NCI-H1436 treated with DMSO at 0.1 percent for 48 hours (cell line): ENCODE measurements at places on chromosomes 4 and X.

GRCh38 chrX:76439188-76439587, 11.7 kb downstream of the MAGEE1 start:
- DNase-seq = no peak

- no peak for DNase-seq
These were observed 1.3 kb downstream of the LPAR4 start for GRCh38 chrX:78748846-78749245.

GRCh38 chr4:88981993-88982392, 75.0 kb downstream of the FAM13A start:
- DNase-seq = no peak

GRCh38 chrX:109614951-109615350, 10.0 kb downstream of the KCNE5 start:
- DNase-seq = no peak

DNA sequence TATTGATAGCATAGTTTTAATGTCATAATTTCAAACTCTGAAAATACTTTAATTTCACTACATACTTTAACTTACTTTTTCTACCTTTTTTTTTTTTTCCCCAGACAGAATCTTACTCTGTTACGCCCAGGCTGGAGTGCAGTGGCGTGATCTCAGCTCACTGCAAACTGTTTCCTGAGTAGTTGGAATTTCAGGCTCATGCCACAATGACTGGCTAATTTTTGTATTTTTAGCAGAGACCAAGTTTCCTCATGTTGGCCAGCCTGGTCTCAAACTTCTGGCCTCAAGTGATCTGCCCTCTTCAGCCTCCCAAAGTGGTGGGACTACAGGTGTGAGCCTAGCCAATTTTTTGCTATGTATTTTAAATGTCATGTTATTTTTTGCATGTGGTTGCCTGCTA, 741.6 kb downstream of the TRAM1L1 start:
- no peak for DNase-seq

GRCh38 chr4:10697086-10697485, 12.5 kb upstream of the CLNK start:
- no peak for DNase-seq

DNA sequence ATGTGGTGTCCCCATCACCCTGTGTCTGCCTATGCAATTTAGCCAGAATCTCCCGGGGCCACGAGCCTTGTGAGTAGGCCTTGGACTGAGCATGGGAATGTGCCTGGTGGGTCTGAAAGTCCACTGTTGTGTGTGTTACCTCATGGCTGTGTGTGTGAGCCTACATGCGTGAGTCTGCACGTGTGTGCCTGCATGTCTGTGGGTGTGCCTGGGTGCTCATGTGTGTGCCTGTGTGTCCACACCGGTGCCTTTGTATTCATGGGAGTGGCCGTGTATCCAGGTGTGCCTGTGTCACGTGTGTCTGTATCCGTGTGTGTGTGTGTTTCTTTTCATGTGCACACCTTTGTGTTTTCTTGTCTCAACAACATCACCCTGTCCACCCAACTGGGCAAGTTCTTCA, 14.2 kb downstream of the ATP5ME start:
- no peak for DNase-seq

- DNase-seq = no peak
These were observed 442 bp downstream of the NDUFB11 start for GRCh38 chrX:47143894-47144625.

DNA sequence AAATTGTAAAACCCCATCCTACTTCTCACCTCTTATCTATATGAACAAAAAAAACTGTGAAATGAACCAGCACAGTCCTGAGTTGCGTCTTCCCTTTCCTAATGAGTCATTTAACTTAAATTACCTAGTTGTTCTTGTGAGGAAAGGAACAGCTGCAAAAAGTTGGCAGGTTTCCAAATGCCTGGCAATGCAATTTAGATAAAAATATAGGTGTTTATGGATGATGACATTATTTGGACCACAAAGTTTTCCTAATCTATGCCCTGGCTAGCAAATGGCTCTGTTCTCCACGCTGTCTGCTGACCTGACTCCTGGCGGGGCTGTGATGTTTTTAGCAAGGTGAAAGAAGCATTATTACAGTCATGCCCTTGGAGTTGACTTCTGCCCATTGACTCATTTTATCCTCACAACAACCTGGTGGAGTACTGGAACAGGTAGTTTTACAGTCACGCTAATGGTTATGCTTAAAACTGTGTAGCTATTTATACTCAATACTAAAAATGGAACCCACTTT, 29.8 kb upstream of the RELL1 start:
- no peak for DNase-seq

- DNase-seq = no peak
These were observed 78.2 kb upstream of the LHFPL1 start for GRCh38 chrX:112757946-112758345.

DNA sequence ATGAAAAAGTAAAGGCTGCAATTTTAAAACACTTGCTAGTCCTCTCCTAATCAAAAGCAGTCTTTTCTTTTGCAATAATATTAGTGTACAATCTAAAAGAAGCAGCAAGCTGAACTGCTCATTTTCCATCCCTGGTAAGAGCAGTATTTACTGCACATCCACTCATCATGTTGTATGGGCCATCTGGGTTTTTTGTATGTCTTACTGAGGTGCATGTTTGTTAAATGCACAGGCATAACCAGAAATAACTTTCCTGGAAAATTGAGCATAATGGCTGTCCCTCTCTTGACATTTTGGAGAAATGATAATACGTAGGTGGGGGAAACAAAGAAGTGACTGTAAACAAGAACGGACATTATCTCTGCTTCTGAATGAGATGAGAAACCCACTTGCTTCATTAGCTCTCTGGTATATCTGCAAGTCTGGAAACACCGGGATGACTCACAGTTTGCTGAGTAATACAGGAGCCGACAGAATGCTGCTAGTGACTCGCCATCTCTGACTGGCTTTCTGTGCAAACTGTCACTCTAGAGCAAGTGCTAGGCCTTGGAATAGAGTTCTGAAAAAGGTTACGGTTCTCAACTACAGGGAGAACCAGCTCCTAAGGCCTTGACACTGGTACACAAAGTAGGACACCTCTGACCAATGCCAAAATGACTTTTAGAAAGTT, 85.7 kb upstream of the MTM1 start:
- no peak for DNase-seq

DNA sequence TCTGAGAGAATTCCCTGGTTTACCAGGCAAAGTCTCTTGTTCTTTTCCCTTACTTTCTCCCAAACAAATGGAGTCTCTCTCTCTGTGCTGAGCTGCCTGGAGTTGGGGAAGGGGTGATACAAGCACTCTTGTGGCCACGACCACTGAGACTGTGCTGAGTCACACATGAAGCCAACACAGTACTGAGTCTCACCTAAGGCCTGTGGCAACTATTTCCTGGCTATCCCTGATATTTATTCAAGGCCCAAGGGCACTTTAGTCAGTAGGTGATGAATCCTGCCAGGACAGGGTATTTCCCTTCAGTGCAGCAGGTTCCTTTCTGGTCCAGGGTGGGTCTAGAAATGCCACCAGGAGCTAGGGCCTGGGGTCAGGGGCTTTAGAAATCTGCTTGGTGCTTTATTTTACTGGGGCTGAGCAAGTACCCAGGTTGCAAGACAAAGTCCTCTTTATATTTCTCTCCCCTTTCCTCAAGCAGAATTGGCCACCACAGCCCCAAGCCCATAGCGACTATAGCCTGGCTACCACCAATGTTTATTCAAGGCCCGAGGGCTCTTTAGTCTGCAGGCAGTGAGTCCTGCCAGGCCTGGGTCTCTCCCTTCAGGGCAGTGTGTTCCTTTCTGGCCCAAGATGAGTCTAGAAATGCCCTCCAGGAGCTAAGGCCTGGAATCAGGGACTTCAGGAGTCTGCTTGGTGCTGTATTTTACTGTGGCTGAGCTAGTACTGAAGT, 10.5 kb downstream of the ARL13A start:
- no peak for DNase-seq

DNA sequence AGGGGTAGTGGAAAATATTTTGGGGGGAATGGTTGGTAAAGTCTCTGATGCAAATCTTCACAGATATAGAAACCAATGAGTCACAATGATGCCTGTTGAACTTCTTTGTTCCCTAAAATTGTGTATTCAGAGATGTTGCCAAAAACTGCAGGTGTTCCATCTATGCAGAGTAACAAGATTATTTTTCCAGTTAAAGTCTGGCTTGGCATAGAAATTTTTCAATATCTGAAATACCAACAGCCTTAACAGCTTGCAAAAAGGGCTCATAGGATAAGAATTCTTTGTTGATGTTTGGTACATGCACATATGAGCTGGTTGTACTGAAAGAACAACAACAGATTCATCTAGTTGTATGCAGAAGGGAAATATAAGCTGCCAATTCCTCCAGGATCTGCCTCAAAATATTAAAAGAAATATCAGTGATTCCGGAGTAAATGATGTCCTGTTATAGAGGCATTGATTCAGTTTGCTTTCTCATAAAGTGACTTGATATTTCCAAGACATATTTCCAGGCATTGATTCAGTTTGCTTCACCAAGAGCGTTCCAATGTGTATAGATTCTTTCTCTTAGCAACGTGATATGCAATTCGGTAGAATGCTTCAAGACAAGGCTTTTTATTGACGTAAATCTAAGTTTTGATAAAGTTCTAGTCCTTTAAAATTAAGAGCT, 564.4 kb downstream of the TMA16 start:
- no peak for DNase-seq

DNA sequence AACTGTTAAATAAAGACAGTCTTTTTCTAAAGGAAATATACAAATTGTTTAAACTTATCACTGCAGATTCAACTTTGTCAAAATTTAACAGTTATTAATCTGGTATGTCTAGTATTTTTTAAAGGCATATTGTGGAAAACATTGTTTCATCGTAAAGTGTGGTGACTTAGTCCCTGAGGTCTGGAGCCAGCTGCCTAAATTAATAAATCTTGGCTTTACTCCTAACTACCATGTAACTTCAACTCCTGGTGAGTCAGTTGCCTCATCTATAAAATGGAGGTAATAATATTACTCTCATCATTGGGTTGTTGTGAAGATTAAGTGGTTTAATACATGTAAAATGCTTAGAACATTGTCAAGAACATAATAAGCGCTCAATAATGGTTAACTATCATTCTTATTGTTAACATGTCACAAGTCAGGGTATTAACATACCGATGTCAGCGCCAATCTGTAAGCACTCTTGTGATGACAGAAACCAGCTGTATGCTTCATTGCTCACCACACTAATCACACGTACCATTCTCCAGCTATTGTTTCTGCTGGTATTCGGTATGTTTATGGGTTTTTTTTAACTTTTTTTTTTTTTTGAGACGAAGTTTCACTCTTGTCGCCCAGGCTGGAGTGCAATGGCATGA, 14.1 kb upstream of the SMIM43 start:
- no peak for DNase-seq

DNA sequence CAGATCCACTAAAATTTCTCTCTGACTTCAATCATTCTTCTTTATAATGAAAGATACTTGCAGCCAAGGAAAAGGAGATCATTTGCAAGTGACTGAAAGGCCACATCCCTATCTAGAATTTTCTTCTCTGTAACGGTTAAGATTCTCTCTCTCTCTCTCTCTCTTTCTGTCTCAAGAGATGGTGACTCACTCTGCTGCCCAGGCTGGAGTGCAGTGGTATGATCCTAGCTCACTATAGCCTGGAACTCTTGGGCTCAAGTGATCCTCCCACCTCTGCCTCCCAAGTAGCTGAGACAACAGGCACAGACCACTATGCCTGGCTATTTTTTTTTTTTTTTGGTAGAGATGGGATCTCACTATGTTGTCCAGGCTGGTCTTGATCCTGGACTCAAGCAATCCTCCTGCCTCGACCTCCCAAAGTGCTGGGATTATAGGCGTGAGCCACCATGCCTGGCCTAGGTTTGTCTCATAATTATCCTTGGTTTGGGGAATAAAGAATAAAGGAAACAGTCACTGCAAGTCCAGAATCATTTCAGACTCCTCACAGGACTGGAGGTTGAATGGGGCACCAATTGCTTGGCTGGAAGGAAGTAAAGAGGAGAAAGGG, 33.3 kb upstream of the GALNT7 start:
- DNase-seq = no peak

DNA sequence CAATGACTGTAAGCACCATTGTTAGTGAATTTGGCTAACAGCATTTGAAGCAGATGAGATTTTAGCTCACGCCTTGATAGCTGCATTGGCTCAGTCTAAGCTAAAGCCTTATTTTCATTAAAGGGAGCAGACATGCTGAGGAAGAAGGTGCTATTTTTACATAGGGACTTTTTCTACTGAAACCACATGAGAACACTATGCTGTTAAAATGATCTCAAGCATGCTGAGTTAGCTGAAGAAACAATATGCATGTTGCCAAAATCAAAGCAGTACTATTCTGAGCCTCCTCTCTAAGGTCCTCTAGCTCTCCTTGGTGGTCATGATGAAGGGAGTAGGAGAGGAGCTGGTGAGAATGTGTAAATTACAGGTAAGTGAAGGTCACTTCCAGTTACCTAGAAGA, 134.4 kb upstream of the JADE1 start:
- DNase-seq = no peak

DNA sequence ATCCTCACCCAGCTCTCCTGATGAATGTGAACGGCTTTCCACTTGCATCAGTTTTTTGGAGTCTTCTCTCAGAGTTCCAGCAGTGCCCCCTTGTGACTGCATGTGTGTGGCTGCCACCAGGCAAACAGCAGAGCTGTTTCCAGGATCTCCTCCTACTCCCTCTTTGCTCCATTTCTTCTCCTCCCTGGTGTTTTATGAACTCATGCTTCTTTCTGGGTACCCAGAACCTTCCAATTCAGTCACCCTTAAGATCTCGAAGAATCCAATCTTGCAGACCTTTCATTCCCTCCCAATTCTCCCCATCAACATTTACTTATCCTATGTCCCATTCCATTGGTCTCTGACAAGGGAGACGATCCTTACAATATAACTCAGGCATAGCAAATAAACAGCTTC, 6.8 kb upstream of the TCEANC start:
- no peak for DNase-seq

- no peak for DNase-seq
These were observed 84.1 kb downstream of the CLCN4 start for GRCh38 chrX:10240918-10241317.

- DNase-seq = no peak
These were observed 51.6 kb downstream of the MAML3 start for GRCh38 chr4:140102421-140102820.

- DNase-seq = no peak
These were observed 7.6 kb downstream of the SLC2A9 start for GRCh38 chr4:10013722-10014121.
